Activated naive CD8-positive, alpha-beta T cell treated with anti-CD3 and anti-CD28 coated beads, Interleukin-2, amount 50 U/mL, for 16 hours (primary cell): ENCODE measurements at places on chromosomes 7 and 10.

- no peak for DNase-seq
Measured at GRCh38 chr10:4004144-4004543, 219.1 kb upstream of the KLF6 start.

DNA sequence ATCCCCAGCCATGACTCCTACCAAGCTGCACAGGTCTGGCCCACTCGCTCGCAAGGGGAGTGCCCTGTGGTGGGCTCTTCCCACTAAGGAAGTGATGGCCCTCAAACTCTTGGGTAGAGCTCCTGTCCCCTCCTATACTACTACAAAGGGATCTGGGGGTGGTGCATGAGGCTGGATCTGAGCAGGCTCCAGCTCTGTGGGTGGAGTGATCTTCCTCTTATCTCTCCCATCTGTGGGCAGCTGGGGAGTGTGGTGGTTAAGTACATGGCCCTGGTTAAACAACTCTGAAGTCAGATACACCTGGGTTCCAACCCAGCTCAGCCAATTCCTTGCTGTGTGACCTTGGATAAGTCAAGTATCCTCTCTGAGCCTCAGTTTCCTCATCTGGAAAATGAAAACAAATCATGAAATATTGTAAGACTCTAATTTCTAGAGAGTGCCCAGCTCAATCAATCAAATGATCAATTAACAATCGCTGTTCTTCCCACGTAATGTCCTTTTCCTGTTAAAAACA is 17.4 kb downstream of the DDIT4 start:
- no peak for DNase-seq

DNA sequence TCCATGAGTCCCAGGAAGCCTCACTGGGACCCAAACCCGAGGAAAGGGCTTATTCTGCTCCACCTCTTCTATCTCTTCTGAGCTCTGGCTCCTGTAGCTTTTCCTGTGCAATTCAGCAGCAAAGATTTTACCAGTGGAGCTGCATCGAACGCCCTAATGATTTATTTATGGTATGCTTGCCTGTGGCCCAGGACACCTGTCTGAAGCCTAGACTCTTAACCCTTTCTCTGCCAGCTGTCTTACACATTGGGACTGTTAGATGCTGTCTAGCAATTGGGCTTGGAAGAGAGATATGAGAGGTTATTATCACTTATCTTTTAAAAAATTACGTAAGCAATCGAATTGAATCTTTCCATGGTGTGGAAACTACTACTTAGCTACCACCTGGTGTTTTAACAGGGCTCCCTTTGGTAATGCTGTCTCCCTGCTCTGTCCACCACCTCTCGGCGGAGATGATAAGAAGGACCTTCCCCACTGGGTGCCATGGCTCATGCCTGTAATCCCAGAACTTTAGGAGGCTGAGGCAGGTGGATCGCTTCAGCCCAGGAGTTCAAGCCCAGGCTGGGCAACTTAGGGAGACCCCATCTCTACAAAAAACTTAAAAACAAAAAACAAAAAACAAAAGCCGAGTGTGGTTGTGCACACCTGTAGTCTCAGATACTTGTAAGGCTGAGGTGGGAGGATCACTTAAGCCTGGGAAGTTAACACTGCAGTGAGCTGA is 8.8 kb downstream of the ACSL5 start:
- DNase-seq: no peak

DNA sequence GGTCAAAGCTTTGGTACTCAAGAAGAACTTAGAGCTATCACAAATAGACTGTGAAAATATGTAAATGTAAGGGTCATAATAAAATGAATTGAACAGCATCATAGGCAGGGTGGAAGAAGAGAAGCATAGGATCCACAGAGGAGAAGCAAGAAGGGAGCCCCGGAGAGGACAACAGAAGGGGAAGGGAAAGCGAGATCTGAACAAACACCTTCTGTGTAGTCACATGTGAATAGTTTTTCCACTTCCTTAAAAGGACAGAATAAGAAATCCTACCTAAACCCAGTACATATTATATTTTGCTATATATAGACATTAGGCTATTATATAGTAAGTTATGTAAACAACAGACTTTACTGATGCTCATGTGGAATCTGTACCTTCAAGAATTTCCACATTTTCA is 160.2 kb downstream of the DKK1 start:
- DNase-seq: no peak

DNA sequence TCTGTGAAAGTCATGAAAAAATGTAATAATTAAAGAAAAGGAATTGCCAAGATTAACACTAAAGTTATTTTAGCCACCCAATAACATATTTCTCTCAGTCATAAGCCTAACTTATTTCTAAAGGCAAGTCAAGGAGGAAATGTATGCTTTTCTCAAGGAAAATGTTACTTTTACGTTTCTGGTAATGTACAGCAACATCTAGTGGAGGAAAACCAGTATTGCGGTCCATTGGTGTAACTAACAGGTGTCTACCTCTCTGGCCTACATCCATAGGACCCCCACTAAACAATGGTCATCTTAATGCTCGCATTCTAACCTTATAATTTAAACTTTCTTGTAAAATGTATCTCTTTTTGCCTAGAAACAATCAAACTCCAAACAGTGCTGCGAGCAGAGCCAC is 437.5 kb downstream of the KIF20B start:
- no peak for DNase-seq

DNA sequence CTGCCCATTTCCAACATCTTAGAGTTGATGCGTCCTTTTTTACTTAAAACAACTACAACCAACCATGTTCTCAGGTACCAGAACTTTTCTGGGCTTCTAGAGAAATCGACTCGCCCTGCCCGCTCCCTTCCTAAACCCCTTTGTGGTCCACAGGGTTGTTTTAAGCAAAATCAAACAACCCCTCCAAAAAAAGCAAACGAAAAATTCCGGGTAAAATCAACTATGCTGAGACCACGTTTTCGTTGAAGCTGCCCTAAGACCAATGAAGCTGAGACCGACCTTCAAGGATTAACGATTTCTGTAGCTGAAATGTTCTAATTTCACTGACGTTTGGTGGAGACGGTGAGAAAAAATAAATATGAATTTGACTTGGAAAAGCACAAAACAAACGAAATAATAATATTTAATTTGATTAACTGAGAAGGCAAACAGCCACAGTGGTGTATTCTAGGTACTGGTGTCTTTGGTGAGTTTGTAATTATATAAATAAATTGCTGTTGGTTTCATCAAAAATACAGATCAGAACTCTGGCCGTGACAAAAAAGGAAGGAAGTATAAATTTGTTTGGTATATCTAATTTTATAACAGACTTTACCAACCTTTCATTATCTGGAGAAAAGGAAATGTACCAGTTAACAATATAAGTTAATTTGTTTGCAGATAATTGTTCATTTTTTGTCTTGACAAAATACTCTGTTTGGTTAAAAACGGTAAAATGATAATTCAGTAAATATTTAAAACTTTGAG is 4.7 kb upstream of the IGF2BP3 start:
- DNase-seq: no peak

DNA sequence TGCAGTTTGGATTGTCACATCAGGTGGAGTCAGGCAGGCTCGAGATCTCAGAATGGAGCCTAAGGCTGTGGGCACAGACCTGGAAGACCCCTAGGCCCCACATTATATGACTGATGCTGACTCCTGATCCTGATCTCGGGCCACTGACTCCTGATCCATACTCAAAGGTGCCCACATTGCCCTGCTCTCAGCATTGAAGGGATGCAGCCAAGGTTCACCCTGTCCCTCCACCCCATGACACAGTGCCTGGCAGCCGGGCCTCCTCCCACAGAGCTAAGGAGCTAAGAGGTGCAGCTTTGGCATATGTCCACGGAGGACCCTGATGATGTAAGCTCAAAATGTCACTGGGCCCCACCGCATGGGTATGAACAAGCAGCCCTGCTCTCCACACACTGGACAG is 36.6 kb downstream of the TCERG1L start:
- no peak for DNase-seq

DNA sequence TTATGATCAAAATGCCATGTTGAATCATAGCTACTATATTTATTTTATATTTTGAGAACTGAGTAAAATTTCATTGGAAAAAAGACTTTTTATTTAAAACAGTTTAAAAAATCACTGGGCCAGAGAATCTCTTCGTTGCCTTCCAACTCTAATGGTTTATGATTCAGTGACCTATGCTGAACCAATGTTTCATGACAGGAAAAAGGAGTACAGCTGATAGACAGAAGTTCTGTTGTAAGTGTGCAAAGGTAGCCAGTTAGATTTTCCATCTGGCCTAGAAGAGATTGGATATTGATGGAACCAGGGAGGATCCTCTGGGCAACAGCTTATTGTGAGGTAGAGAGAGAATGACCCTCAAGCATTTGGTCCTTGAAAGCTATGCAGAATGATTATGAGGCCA is 745.8 kb downstream of the SUGCT start:
- DNase-seq: no peak

GRCh38 chr7:28749638-28750037 is 208.5 kb downstream of the TRIL start:
- no peak for DNase-seq

DNA sequence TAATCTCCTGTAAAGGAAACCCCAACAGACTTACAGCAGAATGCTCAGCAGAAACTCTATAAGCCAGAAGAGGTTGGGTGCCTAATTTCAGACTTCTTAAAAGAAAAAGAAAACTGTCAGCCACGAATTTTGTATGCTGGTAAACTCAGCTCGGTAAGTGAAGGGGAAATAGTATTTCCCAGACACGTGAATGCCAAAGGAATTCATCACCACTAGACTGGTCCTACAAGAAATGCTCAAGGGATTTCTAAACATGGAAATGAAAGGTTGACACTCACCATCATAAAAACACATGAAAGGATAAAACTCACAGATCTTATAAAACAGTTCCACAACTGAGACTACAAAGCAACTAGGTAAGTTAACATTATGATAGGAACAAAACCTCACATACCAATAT is 68.6 kb downstream of the GLCCI1 start:
- DNase-seq: no peak

DNA sequence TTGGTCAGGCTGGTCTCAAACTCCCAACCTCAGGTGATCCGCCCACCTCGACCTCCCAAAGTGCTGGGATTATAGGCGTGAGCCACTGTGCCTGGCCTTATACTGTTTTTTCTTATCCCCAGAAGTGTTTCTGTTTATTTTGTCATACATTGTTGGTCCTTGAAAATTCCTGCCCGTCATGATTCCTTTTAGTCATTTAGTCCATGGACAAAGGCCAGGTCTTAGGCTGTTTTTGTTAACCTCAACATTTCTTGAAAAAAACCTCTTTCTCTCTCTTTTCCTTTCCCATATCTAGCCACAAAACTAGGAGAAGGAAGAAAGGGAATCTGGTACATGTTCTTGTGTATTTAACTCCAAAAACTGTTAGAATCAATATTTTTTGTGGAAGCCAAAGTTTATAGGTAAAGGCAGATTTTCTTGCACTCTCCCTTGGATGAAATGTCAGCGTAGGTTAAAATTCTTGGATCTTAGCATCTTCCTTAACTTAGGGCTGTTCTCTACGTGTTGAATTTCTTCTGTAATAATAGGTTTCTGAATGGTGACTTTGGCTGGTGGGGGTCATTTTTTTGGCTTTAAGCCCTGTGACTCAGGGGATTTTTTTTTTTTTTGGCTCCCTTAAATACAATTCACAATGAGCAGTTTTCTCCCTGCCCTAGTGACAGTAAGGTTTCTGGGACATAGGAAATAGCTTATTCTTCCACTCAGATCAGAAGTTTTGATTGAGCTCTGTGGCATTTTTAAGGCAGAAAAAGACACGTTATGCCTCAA is 500.8 kb downstream of the AUTS2 start:
- DNase-seq: no peak

DNA sequence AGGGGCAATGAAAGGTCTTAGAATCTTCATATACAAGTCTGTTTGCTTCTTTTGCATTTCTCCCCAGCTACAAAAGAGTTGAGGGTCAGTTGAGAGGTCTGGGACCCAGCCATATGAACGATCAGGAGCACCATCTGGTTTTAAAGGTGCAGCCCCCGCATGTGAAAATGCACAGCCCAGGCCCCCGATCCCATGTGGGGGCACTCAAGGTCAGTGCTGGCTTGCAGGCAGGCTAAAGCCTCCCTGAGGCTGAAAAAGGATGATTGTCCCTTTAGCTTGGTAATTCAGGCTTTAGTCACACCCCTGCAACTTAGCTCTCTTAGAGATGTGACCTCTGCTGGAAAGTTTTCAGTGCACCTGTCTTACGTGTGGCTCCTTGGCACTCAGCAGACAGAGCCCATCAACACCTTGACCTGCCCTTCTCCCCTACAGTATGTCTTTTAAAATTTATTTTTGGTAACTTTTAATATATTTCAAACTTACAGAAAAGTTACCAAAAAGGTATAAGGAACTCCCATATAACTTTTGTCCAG is 80.1 kb upstream of the PDCD4 start:
- no peak for DNase-seq

DNA sequence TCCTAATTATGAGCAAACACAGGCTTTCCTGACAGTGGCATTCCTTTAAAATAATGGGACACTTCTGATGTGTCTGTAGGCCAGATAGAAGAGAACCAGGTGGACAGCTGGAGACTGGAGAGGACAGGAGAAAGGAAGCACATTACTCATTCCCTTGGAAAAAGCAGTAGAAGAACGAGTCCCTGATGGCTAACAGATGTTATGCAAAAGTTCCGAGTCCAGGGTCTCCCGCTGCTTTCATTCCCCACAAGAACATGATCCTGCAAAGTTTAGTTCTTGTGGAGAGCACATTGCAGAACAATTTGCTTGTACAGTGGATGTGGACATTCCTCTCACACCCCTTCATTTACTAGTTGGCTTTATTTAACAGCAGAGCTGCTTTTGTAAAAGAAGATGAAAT is 137.6 kb downstream of the GPAM start:
- DNase-seq: no peak

- DNase-seq: no peak
Measured at GRCh38 chr7:134371536-134371935, 54.8 kb upstream of the SLC35B4 start.

- DNase-seq: no peak
Measured at GRCh38 chr10:123912466-123912865, 20.9 kb upstream of the CPXM2 start.

- DNase-seq: no peak
Measured at GRCh38 chr10:43809211-43809930, 160.7 kb upstream of the ZNF32 start.
